SK-MEL-5 (cell line): ENCODE measurements at places on chromosomes 12 and 14.

DNA sequence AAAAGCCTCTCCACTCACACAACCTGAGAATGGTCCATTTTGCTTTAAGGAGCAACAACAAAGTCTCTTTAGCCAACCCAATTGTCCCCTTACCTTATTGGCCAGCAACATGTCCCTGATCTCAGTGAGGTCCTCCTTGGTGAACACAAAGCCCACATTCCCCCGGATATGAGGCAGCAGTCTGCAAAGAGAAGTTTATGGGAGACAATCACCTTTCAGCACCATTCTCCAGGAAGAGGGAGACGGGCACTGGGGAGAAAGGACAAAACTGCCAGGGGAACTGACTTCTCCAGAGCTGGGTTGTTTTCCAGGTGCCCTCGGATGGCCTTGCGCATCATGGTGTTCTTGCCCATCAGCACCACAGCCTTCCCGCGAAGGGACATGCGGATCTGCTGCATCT, 1.9 kb downstream of the RPLP0 start:
- DNase-seq = no peak

- no peak for DNase-seq
These were observed 26.1 kb downstream of the CEP170B start for GRCh38 chr14:104891121-104891551.

- DNase-seq = no peak
These were observed 18.7 kb upstream of the OXA1L start for GRCh38 chr14:22747769-22748168.

- no peak for DNase-seq
These were observed 414.8 kb upstream of the LMO3 start for GRCh38 chr12:17020765-17021164.

- DNase-seq = no peak
These were observed 133.2 kb downstream of the PRKCH start for GRCh38 chr14:61454545-61454944.

DNA sequence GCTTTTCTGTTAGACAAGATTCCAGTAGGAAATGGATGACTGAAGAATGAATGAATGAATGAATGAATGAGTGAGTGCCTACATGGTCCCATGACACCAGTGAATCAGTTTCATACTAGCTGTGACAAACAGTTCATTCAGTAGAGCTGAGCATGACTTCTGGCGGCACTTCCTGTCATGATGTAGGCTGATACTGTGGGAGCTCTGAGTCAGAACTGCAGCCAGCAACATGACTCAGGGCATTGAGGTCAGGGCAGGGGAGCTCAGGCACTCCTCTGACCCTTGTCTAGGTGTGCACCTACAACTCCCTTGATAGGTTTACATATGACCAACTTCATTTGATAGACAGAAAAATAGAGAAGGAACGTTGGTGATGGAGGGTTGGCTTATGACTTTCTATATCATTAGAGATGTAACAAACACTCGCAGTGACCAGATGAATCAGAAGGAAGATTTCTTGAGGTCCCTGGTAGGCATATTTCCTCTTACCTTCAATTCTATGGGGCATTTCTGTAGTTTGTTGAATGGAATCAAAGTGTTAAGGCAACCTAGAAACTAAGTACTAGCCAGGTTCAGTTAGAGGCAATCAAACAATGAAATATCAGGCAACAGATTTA, 139.3 kb upstream of the ARHGAP5 start:
- peak; percentile 99 for DNase-seq
